ENCODE measurements at places on chromosomes 3 and 15.

DNA sequence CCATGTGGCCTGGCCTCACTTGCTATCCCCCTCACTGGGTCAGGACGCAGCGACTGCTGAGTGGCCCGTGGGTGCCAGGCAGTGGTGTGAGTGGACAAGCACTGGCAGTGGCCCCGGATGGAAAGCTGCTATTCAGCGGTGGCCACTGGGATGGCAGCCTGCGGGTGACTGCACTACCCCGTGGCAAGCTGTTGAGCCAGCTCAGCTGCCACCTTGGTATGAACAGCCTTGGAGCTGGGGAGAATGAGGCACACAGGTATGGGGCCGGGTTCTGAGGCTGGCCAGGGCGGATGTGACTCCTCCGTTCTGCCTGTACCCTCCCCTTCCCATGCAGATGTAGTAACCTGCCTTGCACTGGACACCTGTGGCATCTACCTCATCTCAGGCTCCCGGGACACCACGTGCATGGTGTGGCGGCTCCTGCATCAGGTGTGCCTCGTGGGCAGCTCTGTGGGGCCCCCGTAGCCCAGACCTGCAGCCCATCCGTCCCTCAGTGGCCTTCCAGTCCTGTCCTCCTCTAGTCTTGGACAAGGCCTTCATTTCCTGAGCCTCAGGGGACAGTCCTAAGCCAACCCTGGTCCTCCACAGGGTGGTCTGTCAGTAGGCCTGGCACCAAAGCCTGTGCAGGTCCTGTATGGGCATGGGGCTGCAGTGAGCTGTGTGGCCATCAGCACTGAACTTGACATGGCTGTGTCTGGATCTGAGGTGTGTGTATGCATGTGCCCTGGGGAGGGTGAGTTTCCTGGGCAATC lies 28.2 kb downstream of the NBEAL2 start:
- DNase-seq, result no peak

GRCh38 chr3:7015683-7016440 lies 154.9 kb downstream of the GRM7 start:
- no peak for DNase-seq

DNA sequence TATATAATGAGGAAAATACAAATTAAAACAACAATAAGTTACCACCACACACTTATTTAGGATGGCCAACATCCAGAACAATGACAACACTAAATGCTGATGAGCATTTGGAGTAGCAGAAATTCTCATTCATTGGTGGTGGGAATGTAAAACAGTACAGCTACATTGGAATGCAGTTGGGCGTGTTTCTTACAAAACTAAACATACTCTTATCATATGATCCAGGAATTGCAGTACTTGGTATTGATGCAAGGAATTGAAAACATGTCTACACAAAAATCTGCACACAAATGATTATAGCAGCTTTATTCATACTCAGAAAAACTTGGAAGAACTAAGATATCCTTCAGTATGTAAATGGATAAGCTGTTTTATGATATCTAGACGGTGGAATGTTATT lies 594.2 kb downstream of the ZBBX start:
- no peak for DNase-seq

GRCh38 chr15:39884351-39884750 lies 35.7 kb downstream of the GPR176 start:
- DNase-seq, result no peak

Measured in AG08396 (cell line).